CD4-positive, alpha-beta T cell treated with Interleukin-4 for 4 hours (primary cell): ENCODE measurements at places on chromosomes 4 and X.

GRCh38 chrX:45954026-45954425, 591.2 kb downstream of the ZNF674 start:
- no peak for DNase-seq

- DNase-seq: no peak
Measured at GRCh38 chr4:72109959-72110497, 78.2 kb downstream of the NPFFR2 start.

DNA sequence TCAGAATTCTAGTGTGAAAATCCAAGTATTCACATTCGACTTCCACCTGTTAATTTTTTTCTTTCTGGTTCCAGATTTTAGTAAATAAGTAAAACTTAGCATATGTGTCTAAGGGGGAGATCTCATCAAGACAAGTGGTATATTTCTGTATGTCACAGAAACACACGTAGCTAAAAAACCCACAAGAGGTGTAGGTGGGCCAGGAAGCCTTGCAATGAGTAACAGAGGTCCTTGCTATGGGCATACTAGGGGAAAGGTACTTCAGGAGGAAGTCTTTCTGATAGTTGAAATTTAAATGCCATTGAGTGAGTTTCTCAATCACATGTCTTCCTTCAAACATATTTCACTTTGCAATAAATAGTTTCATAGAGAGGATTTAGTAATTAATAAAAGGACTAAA, 315.8 kb downstream of the MID1IP1 start:
- DNase-seq: no peak

- peak; percentile 10 for DNase-seq
Measured at GRCh38 chr4:1910643-1911042, 39.5 kb downstream of the NSD2 start.
